Vagina (tissue), 2 donors: ENCODE measurements at places on chromosomes 4 and X.
A peak's percentile ranks its signal among the peaks of the same experiment; 100 is the strongest.

DNA sequence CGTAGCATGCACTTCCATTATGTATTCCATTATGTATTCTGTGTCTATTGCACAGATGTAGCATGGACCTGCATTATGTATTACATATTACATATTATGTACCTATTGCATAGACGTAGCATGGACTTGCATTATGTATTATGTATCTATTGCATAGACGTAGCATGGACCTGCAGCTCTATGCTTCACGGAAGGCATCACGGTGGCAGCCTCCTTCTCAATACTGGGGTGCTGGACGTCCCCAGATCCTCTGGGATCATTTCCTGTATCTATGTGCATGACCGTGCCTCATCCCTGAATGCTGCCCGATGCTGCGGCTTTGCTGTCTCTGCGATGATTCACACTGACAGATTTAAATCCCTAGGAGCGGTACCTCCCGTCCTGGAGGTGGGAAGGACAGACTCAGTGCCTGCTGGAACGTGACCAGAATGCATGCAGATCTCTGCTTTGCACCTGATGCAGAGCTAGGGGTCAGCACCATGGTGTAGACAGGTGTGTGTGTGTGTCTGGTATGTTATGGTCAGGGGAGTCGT, 317.5 kb downstream of the DHRSX start:
- DNase-seq: no peak
- H3K36me3 ChIP-seq: no peaks in the 10 kb centered on the region
- no peaks in the 10 kb centered on the region for H3K4me1 ChIP-seq
- H3K27me3 ChIP-seq: no peaks in the 10 kb centered on the region
- no peak overlapping the region for H3K4me3 ChIP-seq

- H3K27ac ChIP-seq: no peak overlapping the region
- DNase-seq: no peak
- H3K27me3 ChIP-seq: no peaks in the 10 kb centered on the region
- H3K36me3 ChIP-seq: no peaks in the 10 kb centered on the region
Measured at GRCh38 chrX:153065389-153065788, 6.9 kb upstream of the PNMA6A start.

- H3K4me3 ChIP-seq: no peak overlapping the region
- H3K27me3 ChIP-seq: no peaks in the 10 kb centered on the region
- DNase-seq: no peak
Measured at GRCh38 chr4:143360838-143361625, 24.4 kb downstream of the GAB1 start.

DNA sequence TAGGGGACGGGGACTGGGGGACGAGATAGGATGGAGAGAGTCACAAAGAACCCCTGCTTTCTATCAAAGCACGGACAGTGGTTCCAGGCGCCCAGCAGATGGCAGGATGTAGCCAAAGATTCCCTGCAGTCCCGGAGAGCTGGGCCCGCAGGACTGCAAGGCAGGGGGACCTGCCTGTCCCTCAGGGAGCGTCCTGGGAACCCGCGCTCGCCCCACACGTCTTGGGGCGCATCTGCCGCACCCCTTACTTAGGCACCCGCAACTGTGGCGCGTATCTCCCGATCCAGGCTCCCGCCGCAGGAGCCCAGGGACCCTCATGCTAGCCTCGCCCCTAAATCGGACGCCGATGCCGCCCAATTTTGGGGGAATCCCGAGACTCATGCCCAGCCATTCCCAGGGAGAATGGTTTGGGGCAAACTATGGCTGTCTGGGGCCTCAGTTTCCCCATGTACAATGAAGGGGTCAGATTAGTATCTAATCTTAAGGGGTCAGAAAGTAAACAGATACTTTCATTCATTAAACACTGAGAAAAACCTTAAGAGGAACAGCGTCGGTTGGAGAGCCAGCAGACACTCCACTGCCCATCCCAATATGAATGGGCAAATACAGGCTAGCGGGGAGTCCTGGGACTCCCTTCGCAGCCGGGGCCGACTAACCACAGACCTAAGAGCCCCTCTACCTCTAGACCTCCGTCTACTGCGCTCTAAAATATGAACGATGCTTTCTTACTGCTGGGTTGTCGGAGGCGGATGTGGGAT, 581 bp upstream of the STK32B start:
- no peaks in the 10 kb centered on the region for H3K27me3 ChIP-seq
- H3K4me3 ChIP-seq: peak overlapping the region; percentile 49
- peak overlapping the region; percentile 64 for H3K27ac ChIP-seq
- peak; percentile 84 for DNase-seq
- peaks cover 7% of the 10 kb centered on the region for H3K4me1 ChIP-seq
